ENCODE measurements at places on chromosomes 3 and 15.

DNA sequence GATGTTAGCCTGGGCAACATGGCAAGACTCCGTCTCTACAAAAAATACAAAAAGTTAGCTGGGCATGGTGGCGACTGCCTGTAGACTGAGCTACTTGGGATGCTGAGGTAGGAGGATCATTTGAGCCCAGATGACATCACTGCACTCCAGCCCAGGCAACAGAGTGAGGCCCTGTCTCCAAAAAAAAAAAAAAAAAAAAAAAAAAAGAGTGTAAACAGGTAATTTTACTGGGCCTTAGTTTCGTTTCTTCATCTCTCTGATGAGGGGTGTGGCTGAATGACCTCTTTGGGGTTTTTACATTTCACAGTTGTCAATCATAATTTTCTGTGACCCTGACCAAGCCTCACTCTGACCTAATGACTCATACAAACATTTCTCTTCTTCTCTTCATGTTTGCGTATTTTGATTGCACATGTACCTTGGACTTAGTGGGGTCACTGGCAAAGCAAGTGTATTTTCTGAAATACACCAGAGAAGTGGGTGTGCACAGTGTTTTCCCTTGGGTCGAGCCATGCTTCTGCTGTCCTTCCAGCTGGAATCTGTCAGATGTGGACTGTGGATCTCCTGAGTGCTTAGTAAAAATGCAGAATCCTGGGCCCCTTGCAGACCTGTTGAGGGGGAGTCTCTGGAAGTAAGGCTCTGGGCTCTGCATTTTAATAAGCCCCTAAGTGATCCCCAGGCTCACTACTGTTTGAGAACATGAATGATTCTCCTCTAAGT is 140.5 kb downstream of the FNDC3B start:
- peak; percentile 54 for DNase-seq

GRCh38 chr15:86002444-86002843 is 77.2 kb upstream of the AGBL1 start:
- DNase-seq: no peak

GRCh38 chr3:1356101-1356500 is 263.3 kb downstream of the CNTN6 start:
- DNase-seq: no peak

DNA sequence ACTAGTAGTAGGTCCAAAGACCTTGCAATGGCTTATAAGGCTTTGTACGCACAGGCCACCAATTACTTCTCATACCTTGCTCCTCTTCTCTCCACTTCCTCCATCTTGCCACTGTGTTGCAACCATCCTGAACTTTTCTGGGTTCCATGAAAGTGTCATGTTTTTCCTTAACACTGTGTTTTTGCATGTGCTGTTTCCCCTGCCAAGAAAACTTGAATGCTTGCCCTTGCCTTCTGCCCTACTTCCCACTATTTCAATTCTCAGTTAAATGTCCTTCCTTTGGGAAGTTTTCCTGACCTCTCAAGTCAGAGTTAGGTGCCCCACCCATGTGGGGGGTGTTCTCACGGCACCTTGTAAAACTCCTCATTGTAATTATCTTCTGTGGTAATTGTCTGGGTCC is 182.8 kb downstream of the THRB start:
- DNase-seq: no peak

DNA sequence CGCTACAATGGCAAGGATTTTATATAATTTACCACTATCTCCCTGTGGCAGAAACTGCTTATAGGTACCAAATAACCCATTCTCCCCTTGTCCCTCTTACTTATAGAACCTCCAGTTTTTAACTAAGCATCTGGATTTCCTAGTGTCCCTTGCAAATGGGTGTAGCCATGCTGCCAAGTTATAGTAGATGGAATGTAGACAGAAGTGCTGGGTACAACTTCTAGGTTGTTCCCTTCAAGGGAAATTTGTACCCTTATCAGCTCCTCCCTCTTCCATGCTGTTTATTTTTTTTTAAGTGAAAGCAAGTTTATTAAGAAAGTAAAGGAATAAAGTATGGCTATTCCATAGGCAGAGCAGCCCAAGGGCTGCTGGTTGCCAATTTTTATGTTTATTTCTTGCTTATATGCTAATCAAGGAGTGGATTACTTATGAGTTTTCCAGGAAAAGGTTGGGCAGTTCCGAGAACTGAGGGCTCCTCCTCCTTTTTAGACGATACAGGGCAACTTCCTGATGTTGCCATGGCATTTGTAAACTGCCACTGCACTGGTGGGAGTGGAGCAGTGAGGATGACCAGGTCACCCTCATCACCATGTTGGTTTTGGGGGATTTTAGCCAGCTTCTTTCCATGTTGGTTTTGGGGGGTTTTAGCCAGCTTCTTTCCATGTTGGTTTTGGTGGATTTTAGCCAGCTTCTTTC is 40.1 kb upstream of the TM4SF19 start:
- DNase-seq: no peak

DNA sequence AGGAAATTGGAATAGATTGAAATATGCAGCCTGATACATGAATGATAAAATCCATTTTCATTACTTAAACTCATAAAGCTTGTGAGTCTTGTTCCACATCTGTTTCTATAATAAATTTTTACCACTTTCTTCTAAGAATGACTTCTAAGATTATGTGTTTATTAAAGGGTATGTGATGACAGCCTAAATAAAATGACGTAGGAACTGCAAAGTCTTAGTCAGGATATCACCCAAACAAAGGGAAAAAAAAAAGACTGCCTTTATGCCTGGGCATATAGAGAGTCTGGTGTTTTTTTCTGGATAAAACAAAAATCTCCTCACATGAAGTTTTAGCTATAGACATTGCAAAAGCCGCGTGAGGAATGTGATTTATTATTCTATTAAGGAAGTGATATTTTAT is 844.0 kb downstream of the DIPK2A start:
- no peak for DNase-seq

- no peak for DNase-seq
Observed at GRCh38 chr3:143604402-143605185, 243.7 kb downstream of the SLC9A9 start.

- no peak for DNase-seq
Observed at GRCh38 chr3:50266017-50266416, 2.9 kb upstream of the SEMA3B start.

- DNase-seq: no peak
Observed at GRCh38 chr3:127036209-127037020, 53.5 kb downstream of the PLXNA1 start.

DNA sequence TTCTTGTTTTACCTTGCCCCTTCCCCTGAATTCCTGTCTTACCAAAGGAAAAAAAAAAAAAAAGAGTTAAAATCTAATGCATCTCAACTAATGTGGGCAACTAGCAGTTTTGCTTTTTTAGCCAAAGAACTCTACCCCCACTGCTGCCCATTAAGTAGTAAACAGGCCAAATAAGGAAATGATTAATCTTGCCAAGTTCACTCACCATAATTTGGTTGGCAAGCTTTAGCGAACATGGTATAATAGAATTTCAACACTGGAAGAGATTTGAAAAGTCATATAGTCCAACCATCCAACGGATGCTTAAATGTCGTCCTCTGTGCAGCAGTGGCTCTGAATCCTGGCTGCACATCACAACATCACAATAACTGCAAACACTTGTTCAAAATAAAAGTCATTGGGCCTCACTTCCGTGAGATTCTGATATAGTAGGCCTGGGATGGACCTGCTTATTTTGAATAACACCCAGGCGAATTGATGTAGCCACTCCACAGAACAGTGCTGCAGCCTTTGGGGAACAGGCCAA is 142.0 kb upstream of the UBE2E1 start:
- no peak for DNase-seq

GRCh38 chr3:187112934-187113793 is 26.1 kb downstream of the RPL39L start:
- peak; percentile 29 for DNase-seq

Data from CD14-positive monocyte (primary cell).